Activated naive CD8-positive, alpha-beta T cell treated with anti-CD3 and anti-CD28 coated beads, Interleukin-2, amount 10 ng/mL, durations not matched to agents 7 days and 5 days (primary cell): ENCODE measurements at places on chromosomes 2 and 18.
A peak's percentile ranks its signal among the peaks of the same experiment; 100 is the strongest.

- H3K4me3 ChIP-seq, result no peak overlapping the region
- no peak for DNase-seq
- no peaks in the 10 kb centered on the region for H3K4me1 ChIP-seq
- no peak overlapping the region for H3K27ac ChIP-seq
Measured at GRCh38 chr18:39414009-39414700, 1848.6 kb upstream of the CELF4 start.

- no peaks in the 10 kb centered on the region for H3K27me3 ChIP-seq
- peaks cover 2% of the 10 kb centered on the region for H3K36me3 ChIP-seq
- H3K27ac ChIP-seq, result no peak overlapping the region
Measured at GRCh38 chr18:63997606-63998005, 27.7 kb downstream of the SERPINB8 start.

GRCh38 chr2:161206471-161207032, 46.3 kb downstream of the TANK start:
- H3K27me3 ChIP-seq, result no peaks in the 10 kb centered on the region
- peaks cover 16% of the 10 kb centered on the region for H3K36me3 ChIP-seq
- no peak for DNase-seq
- H3K4me1 ChIP-seq, result no peaks in the 10 kb centered on the region
- H3K27ac ChIP-seq, result no peak overlapping the region
- H3K4me3 ChIP-seq, result no peak overlapping the region

DNA sequence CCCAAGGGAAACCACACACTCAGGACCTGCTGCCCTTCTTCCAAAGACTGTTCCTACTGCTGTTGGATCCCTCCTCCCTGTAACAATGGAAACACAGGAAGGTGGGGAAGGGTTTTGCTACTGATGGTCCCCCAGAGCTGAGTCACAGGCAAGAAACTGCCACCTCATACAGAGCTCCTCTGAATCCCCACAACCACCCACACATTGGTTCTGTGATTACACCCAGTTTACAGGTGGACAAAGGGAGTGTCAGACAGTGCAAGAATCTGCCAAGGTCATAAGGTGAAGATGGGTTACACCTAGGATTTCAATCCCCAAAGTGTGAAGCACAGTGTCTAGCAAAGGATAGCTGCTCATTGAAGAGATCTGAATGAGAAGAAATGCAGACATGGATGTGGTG, 141.7 kb upstream of the LMAN1 start:
- H3K36me3 ChIP-seq, result no peaks in the 10 kb centered on the region
- no peak overlapping the region for H3K4me3 ChIP-seq
- H3K27me3 ChIP-seq, result peaks cover 2% of the 10 kb centered on the region
- no peaks in the 10 kb centered on the region for H3K4me1 ChIP-seq

DNA sequence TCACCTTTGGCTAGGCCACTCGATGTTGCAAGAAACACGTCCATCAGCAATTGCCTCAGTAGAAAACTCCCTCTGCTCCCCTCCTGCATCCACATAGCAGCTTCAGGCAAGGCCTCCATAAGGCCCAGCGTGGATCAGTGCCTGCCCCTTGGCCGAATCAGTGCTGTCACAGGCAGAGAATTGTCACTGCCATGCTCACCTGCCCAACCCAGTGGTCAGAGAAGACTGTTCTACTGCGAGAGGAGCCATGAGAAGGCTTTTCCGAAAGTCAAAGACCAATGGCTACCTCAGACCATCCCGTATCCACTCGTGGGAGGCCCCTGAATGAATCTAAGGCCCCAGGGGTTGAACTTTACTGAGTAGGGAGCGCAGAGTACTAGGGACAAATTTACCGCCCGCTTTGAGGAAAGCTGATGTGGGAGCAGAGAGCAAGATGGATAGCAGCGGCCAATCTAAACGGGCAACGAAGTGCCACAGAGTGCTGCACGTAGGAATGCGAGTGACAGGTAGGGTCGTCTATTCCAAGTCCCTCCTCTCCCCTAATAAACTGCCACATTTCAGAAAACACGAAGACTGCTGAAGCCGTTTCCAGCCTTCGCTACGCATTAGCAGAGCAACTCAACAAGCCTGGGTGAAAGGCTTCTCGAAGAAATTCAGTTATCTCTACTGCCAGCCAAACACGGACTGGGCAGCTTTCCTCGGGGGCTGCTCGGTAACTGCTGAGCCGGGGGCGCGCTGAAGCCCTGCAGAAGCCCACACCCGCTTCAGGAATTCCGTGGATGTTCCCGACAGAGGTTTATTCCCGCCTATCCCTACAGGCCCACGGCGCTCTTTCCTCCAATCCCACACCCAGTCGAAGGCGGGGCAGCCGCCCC, 968 bp upstream of the RALBP1 start:
- peak overlapping the region; percentile 95 for H3K27ac ChIP-seq
- peaks cover 8% of the 10 kb centered on the region for H3K36me3 ChIP-seq
- peak overlapping the region; percentile 95 for H3K4me3 ChIP-seq
- no peaks in the 10 kb centered on the region for H3K27me3 ChIP-seq

DNA sequence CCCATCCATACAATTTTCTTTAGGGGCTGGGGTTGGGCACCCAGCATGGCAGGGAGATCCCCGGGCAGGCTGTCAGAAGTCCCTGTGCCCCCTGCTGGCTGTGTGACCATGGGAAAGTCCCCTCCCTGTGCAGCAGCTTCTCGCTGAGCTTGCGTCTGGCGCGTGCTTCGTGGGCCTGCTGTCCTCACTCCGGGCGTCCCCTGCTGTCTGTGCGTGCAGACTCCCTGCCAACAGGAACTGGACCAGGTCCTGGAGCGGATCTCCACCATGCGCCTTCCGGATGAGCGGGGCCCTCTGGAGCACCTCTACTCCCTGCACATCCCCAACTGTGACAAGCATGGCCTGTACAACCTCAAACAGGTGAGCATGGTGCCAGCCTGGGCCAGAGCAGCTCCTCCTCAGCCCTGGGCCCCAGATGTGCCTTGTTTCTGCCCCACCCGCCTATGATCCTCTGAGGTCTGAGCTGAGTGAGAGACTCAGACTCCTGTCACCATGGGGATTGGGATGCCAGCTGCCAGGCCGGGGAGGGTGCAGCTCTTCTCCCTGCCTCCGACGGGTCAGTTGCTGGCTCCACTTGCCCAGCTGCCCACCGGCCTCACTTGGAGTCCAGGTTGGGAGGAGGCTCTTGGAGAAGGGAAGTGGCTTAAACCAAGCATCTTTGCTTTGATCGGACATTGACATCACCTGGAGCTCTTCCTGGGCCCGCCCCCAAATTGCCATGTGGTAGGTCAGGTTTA, 28.6 kb downstream of the IGFBP2 start:
- H3K27ac ChIP-seq, result no peak overlapping the region
- H3K4me1 ChIP-seq, result peaks cover 1% of the 10 kb centered on the region
- H3K27me3 ChIP-seq, result no peaks in the 10 kb centered on the region
- no peak overlapping the region for H3K4me3 ChIP-seq
- peaks cover 2% of the 10 kb centered on the region for H3K36me3 ChIP-seq

DNA sequence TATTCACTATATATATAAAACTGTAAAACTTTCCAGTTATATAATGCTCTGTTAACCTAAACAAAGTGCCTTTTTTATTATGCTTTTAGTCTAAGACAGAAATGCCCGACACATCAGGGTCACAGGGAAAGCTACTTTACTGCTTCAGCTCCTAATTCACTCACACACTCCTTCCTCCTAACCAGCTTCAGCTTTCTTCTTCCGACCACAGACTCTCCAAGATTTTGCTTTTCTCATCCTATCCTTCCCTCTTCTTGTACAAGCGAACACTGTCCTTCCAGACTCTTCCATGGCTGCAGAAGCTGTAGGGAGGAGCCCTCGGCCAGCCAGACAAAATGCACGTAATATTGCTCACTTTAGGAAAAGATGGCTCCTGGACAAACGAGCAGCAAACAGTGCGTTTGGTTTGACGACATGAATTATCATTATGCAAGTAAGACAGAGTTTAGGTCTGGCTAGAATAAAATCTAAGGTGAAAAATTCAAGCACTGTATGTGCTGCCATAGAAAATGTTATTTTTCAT, 47.5 kb upstream of the HNRNPA3 start:
- no peak for DNase-seq
- H3K36me3 ChIP-seq, result no peaks in the 10 kb centered on the region
- peaks cover 39% of the 10 kb centered on the region for H3K4me1 ChIP-seq
- H3K27ac ChIP-seq, result no peak overlapping the region
- H3K4me3 ChIP-seq, result no peak overlapping the region

- H3K27me3 ChIP-seq, result peaks cover 52% of the 10 kb centered on the region
- H3K27ac ChIP-seq, result no peak overlapping the region
- H3K36me3 ChIP-seq, result no peaks in the 10 kb centered on the region
- H3K4me3 ChIP-seq, result no peak overlapping the region
Measured at GRCh38 chr2:127664065-127664894, 11.1 kb downstream of the LIMS2 start.

DNA sequence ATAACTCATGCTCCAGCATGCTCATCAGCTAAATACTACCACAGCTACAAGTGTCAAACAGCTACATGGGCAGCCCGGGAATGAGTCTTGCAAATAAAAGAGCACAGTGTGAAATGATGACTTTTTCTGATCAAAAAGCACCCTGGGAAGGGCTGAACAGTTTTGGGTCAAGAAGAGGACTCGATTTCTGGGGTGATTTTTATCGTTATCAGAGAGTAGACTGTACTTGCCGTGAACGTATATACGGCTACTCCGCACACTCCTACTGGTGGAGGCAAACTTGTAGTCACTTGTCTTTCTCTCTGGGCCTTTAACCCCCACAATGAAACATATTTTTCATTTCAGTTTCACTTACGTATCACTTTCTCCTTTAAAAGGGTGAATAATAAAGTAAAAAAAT, 54.4 kb downstream of the NCKAP5 start:
- DNase-seq, result no peak
- H3K36me3 ChIP-seq, result no peaks in the 10 kb centered on the region
- no peaks in the 10 kb centered on the region for H3K27me3 ChIP-seq
- no peak overlapping the region for H3K27ac ChIP-seq

DNA sequence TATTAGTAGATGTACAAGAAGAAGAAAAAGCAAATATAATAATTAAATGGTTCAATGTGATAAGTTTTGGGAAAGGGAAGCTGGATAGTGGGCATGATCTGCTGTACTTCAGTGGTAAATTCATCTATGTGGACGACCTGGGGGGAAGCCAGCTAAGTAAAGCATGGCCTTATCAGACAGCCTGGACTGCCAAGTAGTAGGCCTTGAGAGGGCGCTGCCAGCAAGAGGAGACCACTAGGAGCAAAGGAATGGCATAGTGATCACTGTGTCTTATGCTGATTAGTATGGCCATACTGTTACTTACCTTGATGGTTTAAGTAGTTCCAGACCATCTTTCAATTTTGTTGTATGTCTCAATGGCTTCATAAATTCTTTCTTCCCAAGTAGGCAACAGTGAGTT, 287.6 kb downstream of the SETBP1 start:
- no peaks in the 10 kb centered on the region for H3K4me1 ChIP-seq
- H3K36me3 ChIP-seq, result no peaks in the 10 kb centered on the region
- H3K27ac ChIP-seq, result no peak overlapping the region
